ENCODE measurements at places on chromosomes 6 and 20. TPM values are rescaled to one million over a fixed set of nuclear protein-coding genes. Genes with fewer than 3 reads are reported as not detected.

The PI3 gene
- total RNA-seq = 1.9 TPM

The PGC gene
- not detected for total RNA-seq

The ARMH2 gene
- total RNA-seq = not detected

The KIAA0408 gene
- 6.6 TPM for total RNA-seq

The EGFL8 gene
- 1.7 TPM for total RNA-seq

The GNMT gene
- total RNA-seq = not detected

The ATP6V1G2 gene
- total RNA-seq = 0.62 TPM

The NHSL1 gene
- 2.7 TPM for total RNA-seq

The DUSP15 gene
- total RNA-seq = 0.64 TPM

The GATA5 gene
- total RNA-seq = 0.69 TPM

The RIMS4 gene
- total RNA-seq = 1.6 TPM

The FOXA2 gene
- 12.1 TPM for total RNA-seq

The MAP3K5 gene
- 3.5 TPM for total RNA-seq

The FNDC11 gene
- 0.09 TPM for total RNA-seq

The SCRT2 gene
- total RNA-seq = not detected

The OR10C1 gene
- total RNA-seq = not detected

The CCN2 gene
- total RNA-seq = 27.8 TPM

The CD109 gene
- total RNA-seq = 26.7 TPM

The SALL4 gene
- 2.3 TPM for total RNA-seq

The HLA-DPB1 gene
- total RNA-seq = not detected

The STX11 gene
- total RNA-seq = 2.2 TPM

The REPS1 gene
- 20.1 TPM for total RNA-seq

The HCK gene
- not detected for total RNA-seq

The DDX43 gene
- not detected for total RNA-seq

The C20orf144 gene
- 0.12 TPM for total RNA-seq

The FABP7 gene
- not detected for total RNA-seq

The VWA7 gene
- 1.2 TPM for total RNA-seq

The ZSWIM1 gene
- total RNA-seq = 7.1 TPM

The FAM162B gene
- not detected for total RNA-seq

The CYP24A1 gene
- total RNA-seq = 292 TPM

The SLC24A3 gene
- not detected for total RNA-seq

The TNNC2 gene
- total RNA-seq = not detected

The GPLD1 gene
- 1.0 TPM for total RNA-seq

The COL20A1 gene
- total RNA-seq = 1.3 TPM

The CD93 gene
- total RNA-seq = not detected

All from A549 treated with CpdA at 1 μM for 4 hours (cell line).